K562 (cell line): ENCODE measurements at places on chromosomes 3 and 15.

DNA sequence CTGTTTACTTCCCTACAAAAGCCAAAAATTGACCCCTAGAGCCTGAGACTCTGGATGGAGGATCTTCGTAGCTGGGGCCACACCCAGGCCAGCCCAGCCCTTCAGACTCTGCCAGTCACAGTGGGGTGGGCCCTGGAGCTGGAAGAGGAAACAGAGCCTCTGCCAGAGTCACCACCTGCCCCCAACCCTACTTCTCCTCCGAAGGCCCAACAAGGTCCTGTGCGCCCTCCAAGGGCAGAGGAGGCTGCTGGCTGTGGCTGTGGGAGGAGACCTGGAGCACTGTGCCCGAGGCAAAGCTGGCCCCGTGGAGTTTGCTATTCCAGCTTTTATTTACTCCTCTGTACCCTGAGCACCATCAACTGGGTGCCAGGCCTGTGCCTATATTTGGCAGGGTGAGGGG lies 19.0 kb downstream of the CISH start:
- no peak for DNase-seq

DNA sequence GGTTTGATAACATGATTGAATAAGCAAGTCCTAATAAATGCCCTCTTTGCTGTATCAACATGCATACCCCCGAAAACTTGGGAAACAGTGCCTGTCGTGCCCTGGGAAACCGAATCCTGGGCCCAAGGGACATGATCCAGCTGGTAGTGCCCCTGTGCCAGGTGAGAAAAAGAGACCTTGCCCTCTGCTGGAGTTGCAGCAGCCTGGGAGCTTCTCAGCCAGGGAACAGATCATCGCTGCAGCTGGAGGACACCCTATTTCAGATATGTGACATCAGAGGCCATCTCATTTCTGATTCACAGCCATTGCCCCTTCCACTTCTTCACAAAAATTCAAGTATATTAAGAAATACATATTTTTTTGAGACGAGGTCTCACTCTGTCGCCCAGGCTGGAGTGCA lies 32.3 kb downstream of the STOML1 start:
- no peak for DNase-seq

- no peak for DNase-seq
These were observed 108.0 kb upstream of the PRR20G start for GRCh38 chr3:127395663-127396355.

DNA sequence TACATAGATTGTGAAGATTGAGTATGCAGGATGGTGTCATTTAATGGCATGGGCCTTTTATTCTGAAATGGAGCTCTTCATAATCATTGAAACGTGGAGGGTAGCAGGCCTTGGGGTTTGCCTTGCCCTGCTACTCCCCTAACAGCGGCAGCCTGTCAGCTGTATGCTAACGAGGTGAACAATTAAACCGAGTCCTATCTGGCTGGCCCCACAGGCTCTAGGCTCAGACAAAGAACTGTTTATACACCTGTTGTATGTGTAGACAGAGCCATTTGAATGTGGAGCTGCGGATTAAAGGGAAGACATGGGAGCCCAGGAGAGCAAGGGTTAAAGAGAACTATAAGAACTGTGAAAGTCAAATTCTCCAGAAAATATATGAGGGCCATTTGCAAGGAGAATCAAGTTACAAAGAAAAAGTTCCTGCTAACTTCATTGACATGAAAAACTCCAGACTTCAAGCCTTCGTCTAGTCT lies 116.7 kb upstream of the CGNL1 start:
- DNase-seq, result no peak

- DNase-seq, result no peak
These were observed 957.3 kb downstream of the IGSF11 start for GRCh38 chr3:118077332-118077731.

- no peak for DNase-seq
These were observed 76.4 kb upstream of the MFGE8 start for GRCh38 chr15:88989578-88989977.

GRCh38 chr3:1469248-1469647 lies 376.4 kb downstream of the CNTN6 start:
- no peak for DNase-seq

DNA sequence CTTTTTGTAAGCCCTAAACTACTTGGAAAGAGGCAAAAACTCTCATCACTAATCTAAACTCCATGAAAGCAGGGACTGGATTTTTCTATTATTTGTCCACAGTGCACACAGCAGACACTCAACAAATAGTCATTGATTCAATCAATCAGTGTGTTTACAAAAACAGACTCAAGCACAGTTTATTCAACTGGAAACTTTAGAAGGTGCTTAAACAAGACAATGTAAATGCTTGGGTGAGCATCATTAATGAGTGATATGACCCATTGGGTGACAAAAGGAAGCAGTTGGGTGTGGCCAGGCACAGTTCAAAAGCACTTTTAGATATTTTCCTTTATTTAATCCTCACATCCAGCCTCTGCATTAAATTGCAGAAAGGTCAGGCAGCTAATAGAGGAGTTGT lies 32.0 kb upstream of the PPP4R2 start:
- no peak for DNase-seq

DNA sequence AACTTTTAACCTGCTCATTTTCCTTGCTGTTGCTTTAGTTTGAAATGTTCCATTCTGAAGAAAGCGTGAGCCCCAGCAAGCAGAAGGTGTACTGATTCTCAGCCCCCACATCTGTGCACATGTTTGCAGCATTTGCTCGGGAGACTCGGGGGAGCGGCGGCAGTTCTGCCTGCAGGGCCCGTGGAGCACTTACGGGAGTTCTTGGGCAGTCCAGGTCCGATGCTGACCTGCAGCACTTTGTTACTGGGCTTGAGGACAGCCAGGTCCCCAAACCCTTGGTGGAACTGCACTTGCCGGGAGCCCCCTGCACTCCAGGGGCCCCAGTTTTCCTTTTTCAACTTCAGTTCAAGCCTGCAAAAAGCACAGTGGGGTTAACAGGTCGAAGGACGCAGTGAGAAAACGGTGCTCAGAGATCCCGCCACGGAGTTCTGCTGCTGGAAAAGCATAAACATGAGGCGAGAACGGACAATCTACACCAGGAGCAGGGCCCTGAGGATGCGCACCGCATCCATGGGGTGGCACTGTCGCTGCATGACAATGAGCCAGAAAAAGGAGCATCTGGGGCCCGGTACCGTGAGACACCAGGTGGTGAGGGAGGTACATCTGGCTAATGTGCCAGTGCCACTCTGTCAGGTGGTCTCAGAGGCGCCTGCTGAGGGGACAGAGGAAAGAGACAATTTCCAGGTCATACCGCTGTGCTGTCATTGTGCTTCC lies 45.6 kb upstream of the LDHAL6B start:
- peak; percentile 62 for DNase-seq

DNA sequence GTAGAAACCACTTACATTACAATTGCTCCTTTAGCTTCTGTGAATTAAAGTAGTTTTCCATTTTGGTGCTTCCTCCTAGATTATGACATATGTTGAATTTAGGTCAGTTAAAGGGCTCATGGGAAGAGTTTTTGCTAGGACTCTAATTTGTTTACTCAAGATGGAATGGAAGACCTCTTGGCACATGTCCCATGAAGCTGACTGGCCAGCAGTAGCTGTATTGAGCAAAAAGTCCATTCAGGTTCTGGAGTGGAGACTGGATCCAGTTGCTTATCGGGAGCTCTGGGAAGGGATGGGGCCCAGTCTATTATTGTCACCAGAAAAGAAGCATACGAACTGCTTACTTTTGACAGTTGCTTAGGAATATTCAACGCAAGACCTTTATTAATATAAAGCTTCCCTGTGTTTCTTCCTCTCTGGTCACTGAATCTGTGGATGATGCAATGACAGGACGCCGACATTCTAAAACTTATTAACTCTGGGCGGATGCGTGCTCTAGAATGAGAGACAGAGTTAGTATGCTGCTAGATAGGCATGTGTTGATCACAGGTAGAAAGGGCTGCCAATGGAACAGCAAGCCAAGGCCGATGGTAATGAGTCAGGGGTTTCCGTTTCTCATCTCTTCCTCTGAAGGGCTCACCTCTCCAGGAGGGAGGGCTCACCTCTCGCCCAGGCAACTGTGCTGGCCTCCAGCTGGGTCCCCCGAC lies 155.8 kb downstream of the NR1D2 start:
- no peak for DNase-seq

DNA sequence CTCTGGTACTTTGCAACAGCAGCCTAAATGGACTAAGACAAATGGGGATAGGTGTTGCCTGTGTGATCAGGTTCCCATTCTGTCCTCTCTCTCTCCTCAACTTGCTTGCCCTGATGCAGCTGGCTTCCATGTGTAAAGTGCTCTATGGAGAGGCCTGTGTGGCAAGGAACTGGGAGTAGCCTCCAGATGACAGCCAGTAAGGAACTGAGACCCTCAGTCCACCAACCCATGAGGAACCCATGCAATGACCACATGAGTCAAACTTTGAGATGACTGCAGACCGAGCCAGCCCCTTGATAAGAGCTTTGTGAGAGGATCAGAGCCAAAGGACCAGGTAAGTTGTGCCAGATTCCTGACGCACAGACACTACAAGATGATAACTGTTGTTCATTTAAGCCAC lies 74.6 kb upstream of the ADPGK start:
- DNase-seq, result no peak

DNA sequence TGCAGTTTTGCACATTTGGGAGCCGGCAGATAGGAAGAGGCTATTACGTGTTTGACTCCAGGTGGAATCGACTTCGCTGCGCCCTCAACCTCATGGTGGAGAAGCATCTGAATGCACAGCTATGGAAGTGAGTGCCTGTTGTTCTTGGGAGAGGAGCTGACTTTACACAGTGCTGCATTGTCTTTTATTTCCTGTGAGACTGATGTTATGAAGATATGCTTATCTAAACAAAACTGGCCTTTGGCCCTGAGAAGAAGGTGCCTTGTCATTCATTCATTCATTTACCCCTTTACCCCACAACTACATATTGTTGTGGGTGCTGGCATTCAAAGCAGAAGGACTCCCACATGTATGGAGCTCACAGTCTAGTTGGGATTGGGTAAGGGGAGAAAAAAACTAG lies 32.6 kb downstream of the PSMD6 start:
- DNase-seq, result no peak

GRCh38 chr15:59148153-59148833 lies 43.3 kb downstream of the CCNB2 start:
- no peak for DNase-seq

DNA sequence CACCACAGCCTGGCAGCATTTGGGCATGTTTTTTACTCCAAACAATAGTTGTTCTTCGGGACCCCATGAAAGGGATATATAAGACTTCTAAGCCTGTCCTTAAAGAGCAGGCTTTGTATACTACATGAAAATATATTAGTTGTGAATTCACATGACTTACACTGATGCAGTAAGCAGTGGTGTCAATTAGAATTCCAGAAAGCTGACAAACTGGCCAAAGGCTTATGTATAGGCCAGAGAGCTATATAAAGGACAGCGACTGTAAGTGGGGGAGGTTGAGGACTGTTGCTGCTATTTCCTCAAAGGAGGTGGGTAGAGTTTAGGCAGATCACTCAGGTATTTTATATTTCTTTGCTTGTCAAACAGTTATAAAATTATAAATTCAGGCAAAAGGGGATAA lies 24.8 kb downstream of the KPNA4 start:
- no peak for DNase-seq

DNA sequence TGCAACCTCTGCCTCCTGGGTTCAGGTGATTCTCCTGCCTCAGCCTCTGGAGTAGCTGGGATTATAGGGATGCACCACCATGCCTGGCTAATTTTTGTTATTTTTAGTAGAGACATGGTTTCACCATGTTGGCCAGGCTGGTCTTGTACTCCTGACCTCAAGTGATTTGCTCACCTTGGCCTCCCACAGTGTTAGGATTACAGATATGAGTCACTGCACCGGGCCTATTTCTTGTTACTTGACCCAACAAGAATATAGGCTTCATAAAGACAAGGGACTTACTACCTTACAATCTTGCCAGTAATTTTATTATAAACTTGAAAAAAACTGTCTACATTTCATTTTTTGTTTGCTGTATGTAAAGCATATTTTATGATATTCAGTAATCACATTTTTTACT lies 21.4 kb upstream of the ZBTB47 start:
- DNase-seq, result no peak

DNA sequence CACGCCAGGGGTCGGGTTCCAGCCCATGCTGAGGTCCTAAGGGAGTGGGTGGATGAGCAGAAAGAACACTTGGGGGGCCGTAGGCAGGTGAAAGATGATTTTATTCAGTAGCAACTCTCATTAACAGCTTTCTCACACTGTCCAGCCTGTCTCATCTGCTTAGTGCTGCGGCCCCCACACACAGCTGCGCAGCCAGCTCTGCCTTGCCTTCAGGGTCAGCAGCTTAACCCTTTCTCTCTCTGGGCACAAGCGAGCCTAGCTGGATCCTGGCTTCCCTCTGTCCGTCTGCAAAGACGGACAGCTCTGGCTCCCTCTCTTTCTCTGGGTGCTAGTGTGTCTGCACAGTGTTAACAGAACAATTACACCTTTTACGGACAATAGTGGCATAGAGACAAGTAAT lies 21.3 kb downstream of the NPAP1 start:
- DNase-seq, result no peak

GRCh38 chr15:33874156-33874555 lies 94.1 kb upstream of the CHRM5 start:
- DNase-seq, result no peak

DNA sequence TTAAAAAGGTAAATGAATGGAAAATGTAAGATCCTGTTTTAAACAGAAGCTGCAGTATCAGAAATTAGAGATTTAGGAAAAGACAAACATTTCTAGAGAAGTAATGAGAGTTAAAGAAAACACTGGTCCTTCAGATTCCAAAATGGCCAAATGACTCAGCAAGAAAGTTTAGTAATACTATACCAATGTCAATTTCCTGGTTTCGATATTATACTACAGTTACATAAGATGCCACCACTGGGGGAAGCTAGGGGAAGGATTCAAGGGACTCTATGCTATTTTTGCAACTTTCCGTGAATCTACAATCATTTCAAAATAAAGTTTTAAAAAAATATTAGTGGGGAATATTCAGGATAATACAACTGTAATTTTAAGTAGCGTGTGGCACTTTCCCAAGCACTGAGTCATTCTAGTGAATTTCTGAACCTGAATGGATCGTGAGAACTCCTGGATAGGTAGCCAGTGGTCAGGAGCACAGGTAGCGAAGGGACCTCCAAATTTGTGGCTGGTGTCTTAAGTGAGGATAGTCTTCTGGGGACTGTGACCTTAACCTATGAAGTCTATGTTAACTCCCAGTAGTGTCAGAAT lies 37.6 kb downstream of the TMCC1 start:
- no peak for DNase-seq

GRCh38 chr3:52120556-52121463 lies 33.4 kb downstream of the POC1A start:
- no peak for DNase-seq

DNA sequence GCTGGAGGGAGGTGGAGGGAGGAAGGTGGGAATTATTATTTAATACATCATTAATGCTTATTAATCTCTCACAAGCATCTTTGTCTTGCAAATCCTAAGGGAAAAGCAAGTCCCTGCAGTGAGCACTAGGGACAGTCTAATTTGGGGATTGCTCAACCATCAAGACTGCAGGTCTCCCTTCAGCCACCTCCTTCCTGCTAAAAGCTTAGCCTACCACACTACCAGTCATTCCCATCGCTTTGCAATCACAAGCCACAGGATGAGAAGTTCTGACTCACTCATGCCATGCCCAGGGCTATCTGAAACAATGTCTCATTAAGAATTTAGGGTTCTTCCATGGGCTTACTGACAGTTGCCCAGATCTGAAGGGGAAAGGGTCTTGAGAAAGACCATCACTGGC lies 51.0 kb upstream of the EIF1B start:
- DNase-seq, result no peak
